Left hindlimb (tissue), 1 donor: ENCODE measurements at places on chromosomes 7 and 10.

DNA sequence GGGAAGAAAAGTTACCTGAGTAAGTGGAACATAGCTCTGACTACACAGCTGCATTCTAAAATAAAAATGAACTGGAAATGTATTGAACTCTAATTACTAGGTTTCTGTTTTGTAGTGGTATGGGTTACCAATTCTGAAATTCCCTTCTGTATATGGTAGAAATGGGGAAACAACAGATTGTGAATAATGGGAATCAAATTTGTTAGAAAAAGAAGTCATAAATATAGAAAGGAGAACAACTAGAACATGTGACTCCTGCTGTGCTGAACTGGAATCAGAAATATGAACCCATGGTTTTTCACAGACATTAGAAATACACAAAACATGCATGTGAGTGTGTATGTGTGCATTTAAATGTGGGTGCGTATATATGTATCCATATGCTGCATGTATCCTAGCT lies 27.0 kb downstream of the MCMBP start:
- DNase-seq = no peak

GRCh38 chr7:47751043-47751442 lies 169.1 kb upstream of the TNS3 start:
- DNase-seq = no peak

DNA sequence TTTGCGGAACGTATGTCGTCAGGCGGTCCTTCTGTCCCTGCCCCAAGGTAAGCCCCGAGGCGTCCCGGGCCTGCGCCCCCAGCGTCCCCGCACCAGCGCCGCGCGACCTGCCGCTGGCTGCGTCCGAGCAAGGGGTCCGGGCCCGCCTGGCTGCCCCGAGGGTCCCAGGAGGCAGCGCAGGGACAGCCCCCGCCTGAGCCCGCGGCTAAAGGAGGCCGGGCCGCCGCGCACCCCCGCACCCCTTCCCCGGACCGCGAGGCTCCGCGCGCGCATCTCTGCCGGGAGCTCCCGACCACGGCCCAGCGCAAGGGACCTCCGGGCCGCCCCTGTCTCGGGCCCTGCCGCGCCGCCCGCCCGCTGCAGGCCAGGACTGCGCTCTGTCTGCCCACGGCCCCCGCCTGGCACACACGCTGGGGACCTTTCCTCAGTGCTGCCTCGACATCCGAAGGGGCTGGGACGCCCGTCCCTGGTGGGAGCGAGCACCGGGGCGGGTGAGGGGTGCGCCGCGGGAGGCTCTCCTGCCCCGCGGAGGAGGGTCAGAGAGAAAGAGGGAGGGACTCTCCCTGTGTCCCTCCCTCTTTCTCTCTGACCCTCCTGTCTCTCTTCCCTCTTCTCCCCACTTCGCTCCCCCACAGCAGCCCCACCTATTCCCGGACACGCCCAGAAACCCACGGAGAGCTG lies 25.0 kb downstream of the SHH start:
- DNase-seq = peak; percentile 31

GRCh38 chr10:34764472-34764946 lies 50.6 kb downstream of the PARD3 start:
- DNase-seq = no peak

DNA sequence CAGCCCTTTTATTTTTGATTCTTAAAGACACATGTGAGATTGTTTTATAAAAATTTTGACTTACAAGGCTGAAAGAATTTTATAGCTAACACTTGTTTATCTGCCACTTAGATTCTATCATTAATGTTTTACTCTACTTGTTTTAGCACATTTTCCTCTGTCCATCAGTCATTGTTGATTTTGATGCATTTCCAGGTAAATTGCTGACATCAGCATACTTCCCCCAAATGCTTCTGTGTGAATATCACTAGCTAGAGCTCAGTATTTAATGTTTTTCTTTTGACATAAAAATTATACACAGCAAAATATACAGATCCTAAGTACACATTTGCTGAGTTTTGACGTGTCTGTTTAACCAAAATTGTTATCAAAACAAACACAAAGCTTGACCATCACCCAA lies 43.0 kb downstream of the INPP5A start:
- DNase-seq = no peak

GRCh38 chr7:128934361-128935341 lies 3.1 kb upstream of the IRF5 start:
- no peak for DNase-seq

GRCh38 chr10:77577666-77578229 lies 59.9 kb downstream of the KCNMA1 start:
- no peak for DNase-seq

DNA sequence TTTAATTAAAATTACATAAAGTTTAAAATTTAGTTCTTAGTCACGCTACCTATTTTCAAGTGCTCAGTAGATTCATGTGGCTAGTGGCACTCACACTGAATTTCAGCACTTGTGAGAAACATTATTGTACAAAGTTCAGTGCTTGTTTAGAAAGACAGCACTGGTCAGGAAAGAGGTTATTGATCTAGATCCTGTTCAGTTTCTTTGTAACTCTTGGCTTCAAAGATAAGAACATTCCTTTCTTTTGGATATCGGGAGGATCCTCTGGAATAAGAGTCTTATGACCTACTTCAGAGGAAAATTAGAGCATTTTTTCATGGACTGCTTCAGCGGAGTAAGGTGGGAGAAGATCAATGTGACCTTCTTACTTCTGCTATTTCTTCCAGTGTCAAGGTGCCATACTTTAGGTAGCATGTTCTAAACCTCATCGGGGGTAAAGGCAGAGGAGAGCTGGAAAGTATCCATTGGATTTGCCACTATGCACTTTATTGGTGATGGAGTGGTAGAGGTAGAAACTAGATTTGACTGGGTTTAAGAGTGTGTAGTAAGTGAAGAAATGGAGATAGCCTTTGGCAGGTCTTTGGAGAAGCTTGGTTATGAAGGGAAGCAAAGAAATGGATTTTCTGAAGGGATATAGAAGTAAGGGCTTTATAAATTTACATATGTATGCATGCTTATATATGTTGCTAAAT lies 39.9 kb downstream of the PHYHIPL start:
- DNase-seq = no peak

DNA sequence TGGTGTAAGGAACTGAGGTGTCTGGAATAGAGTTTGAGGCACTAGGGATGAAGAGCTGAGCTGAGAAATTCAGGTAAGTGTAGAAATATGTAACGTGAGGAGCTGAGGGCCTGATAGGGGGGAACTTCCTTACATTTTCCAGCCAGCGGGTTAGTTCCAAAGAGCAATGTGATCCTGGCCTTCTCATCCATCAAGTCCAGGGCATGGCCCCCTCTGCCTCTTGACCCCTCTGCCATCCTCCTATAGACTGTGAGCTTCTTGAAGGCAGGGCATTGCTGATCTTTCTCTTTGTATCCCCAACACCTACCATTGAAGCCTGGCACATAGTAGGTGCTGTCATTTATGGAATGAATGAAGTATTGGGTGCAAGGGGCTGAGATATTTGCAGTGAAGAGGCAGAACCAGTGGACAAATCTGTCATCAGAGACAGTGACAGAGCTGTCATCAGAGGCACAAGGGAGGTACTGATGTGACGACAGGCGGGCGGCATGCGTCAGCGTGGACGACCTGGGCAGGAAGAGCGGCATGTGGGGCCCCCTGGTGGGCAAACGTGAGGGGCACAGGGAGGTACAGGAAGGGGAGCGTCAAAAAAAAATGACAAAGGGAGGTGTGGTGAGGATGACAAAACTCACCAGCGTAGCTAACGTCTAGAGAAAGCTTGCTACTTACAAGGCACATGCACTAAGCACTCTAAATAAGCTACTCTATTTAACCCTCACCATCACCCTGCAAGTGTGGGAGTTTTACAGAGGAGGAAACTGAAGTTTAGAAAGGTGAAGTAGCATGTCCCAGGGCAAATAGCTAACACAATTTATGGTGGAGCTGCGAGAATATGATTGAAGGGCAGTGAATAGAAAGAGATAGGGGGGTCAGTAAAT lies 5.2 kb upstream of the CAMK2G start:
- DNase-seq = peak; percentile 80

DNA sequence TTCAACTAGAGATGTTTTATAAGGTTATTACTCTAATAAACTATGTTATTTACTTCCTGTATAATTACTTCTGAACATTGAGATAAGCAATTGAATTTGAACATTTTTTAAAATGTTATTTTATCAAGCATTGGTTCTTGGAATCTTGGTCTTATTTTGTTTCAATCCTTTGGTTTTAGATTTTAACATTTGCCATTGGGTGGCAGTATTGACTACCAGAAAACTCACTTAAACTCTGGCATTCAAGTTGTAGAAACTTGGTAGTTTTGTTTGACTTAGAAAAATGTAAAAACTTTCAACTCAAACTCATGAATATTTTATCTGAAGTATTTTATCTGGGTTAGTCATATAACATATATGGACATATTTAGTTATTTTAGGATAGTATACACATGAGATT lies 48.1 kb downstream of the ATRNL1 start:
- no peak for DNase-seq
